ENCODE measurements at places on chromosomes 6 and 20.
A peak's percentile ranks its signal among the peaks of the same experiment; 100 is the strongest.

DNA sequence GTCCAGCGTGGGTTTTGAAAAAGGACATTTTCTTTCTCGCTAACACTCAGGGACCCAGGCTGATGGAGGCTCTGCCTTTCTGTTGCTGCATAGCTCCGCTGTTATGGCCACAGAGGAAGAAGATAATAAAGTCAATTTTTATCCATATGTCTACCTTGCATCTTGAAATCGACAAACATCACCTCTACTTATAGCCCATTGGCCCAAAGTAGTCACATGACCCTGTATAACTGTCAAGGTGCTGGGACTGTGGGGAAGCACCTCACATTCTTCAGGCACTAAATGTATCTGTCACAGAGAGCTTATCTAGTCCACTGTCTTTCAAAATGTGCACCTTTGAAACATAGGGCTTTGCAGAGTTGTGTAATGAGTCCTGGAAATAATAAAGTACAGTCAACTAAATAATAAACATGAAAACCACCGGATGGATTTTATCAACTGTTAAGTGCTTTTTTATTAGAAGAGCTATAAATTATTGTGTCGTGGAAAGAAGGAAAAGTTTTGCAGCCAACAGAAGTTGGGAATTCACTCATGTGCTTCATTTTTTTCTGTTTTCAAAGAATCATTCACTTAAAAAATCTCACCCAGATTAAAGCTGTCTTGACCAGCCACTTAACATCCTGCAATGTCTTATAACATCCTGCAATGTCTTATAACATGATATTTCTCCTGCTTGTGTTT lies 47.7 kb upstream of the RCAN2 start:
- DNase-seq, result no peak

GRCh38 chr20:53698371-53698978 lies 104.8 kb upstream of the ZNF217 start:
- DNase-seq, result no peak

DNA sequence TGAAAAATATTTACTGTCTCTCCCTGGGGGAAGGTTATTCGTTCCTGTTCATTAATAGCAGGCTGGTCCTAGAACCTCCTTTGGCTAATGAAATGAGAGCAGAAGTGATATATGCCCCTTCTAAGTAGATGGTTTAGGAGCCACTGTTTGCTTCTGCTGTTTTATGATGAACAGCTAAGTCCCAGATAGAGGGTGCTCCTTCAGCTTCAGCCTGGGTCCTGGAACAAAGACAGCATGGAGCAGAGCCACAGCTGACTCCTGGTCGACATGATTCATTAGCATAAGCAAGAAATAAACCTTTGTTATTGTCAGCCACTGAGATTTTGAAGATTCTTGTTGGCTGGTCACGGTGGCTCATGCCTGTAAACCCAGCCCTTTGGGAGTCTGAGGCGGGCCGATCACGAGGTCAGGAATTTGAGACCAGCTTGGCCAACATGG lies 47.8 kb upstream of the ARMC2 start:
- DNase-seq, result no peak

DNA sequence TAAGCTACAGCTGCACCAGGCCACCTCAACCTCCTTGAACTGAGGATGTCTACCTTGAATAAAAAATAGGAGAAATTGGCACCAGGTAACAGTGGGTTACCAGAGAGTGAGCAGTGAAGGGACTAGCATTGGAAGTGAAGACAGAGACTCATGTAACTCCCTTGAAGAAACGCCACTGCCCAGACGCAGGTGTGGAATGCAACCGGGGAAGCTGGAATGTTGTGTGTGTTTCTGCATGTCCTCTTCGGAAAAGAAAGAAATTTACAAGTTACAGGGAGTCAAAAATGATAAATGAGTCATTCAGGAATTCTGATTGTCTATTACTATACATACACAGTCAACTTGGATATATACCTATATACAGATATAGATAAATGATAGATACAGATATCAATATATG lies 514.7 kb upstream of the AGPAT4 start:
- no peak for DNase-seq

- no peak for DNase-seq
Observed at GRCh38 chr20:51428401-51429143, 113.9 kb downstream of the NFATC2 start.

GRCh38 chr20:48483334-48484066 lies 344.3 kb downstream of the PREX1 start:
- DNase-seq, result no peak

DNA sequence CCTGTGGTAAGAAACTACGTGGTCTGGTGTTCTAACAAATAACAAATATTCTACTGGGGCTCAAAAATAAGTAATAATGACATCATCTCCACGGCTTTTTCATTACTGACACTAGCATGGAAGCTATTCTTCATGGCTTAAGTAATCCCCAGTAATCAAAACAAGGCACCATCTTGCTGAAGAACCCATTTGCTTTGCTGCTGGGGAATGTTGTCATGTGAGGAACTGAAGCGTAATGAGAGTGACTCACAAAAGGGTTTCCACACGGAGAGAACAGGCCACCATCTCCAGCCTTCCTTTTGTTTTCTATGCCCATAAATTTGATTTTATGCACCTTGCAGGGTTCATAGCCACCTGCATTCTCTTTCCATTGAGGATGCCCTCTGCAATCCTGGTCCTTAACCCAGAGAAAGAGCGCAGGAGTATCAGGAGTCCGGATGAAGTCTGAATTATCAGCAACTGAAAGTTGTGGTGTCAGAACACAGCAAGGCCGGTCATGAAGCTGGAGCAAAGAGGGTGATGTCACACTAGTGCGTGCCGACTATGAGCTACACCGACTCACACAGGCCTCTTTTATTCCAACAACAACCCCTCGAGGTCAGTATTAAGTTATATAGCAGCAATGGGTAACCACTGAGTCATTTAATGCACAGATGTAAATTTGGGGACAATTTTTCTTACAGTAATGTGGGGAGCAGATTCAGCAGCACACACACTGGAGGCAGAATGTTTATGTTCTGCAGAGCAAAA lies 173.7 kb upstream of the SSTR4 start:
- no peak for DNase-seq

- DNase-seq, result no peak
Observed at GRCh38 chr6:15132854-15133670, 112.8 kb upstream of the JARID2 start.

- peak; percentile 35 for DNase-seq
Observed at GRCh38 chr20:57620274-57620990, at the start of gene ZBP1. Gene ZBP1, minus strand, starts transcription at chr20:57620426. Its CDS starts 131 bp downstream, at chr20:57620295.

DNA sequence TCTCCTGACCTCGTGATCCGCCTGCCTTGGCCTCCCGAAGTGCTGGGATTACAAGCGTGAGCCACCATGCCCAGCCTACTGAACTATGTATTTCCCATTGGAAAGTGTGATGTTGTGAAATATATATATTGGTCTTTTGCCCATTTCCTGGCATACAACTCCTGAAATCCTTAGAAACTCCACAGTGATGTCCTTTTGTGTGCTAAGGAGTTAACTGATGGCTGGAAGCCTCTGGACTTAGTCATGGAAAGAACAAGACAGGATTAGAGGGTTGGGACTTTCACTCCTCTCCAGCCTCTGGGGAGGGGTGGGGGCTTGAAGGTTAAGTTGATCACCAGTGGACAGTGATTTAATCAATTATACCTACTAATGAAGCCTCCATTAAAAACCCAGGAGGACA lies 7.1 kb downstream of the PANK2 start:
- no peak for DNase-seq

DNA sequence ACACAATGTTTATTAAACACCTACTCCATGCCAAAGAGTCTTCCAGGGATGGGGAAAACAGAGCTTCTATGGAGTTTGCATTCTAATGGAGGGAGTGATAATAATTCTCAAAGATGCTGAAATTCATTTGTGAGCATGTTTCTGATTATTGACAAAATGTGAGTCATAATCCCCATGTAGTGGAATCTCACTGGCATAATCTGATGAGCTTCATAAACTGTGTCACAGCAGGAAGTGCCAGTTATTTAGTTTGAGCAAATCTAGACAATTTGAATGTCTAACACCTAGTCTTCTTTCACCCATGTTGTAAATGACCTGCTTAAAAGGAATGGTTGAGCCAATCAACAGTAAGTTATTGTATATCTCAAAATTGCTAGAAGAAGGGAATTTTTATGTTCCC lies 95.1 kb downstream of the KCNQ5 start:
- no peak for DNase-seq

DNA sequence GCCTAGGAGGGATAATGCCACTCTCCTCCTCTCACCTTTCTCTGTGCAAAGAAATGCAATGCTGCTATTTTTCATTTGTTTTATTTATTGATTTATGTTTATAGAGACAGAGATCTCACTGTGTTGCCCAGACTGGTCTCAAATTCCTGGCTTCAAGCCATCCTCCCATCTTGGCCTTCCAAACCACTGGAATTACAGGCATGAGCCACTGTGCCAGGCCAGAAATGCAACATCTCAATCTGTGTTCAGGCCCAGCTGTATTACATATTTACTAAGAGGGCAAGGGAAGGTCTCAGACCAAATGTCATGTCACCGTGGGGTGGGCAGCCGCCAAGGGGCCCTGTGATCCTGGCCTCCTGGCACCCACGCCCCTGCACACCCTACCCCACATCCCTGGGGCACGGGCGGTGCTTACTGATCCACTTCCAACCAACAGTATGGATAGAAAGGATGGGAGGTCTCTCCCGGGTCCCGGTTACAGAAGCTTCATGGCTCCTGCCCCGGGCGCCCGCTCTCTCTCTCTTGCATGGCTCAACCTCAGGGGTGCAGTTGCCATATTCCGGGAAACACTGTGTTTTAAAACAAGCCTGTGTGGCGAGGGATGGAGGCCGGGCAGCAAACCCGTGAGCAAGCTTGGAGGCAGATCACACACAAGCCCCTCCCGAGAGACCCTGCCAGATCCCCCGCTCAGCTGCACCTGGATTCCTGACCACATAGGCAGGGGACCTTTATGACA lies 111.8 kb downstream of the AGPAT4 start:
- DNase-seq, result no peak

Measured in stimulated activated CD4-positive, alpha-beta T cell treated with anti-CD3 and anti-CD28 coated beads, TNF-alpha, amount 100 ng/mL, for 24 hours (primary cell).